ENCODE measurements at places on chromosomes 12 and 14.

DNA sequence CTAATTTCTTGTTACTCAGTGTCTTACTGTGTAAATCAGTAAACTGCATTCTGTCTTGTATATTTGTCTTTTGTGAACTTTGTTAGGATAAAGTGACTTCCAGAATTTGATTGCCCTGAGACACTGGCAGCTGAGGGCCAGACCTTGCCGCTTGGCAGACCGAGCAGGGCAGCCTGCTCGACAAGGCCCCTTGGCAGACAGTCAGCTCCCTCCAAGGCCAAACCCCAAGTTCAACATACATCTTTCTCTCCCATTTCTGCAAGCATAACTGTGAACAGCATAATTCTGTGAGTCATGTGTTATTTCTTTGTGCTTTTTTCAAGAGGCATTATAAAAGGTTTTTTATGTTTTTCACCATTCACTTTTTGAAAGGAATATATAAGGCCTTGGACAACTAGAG lies 39.2 kb upstream of the BMAL2 start:
- DNase-seq: no peak

GRCh38 chr12:78086553-78087362 lies 256.1 kb downstream of the NAV3 start:
- DNase-seq: no peak

- no peak for DNase-seq
Measured at GRCh38 chr12:59005193-59005955, 85.1 kb upstream of the LRIG3 start.

- DNase-seq: no peak
Measured at GRCh38 chr12:74794522-74794921, 256.9 kb downstream of the ATXN7L3B start.

DNA sequence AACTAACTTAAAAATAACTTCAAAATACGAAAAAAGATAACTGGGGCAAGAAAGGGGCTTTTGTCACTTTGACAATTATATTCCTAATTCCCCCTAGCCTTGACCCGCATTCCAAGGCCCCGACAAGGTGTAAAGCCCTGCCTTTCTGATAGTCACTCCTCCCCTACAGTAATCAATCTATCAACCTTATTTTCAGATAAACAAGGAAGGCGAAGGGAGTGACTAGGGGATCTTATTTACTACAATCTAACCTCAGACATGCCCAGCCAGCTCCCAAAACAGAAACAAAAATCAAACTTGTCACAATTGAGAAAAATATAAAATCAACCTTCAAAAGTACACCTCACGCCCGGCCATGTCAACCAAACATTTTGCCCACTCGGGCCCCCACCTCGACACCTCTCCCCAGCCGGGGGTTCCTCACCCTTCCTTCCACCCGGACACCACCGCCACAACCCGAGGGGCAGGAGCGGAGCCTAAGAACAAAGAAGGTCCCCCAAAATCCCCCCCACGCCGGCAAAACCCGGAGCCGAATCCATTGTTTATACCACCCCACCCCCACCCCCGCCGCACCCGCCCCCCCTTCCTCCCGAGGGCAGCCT lies 562 bp downstream of the ZFYVE1 start:
- DNase-seq: no peak

GRCh38 chr12:25590011-25590721 lies 37.1 kb upstream of the LMNTD1 start:
- DNase-seq: no peak
